ENCODE measurements at places on chromosomes 7 and 10.

DNA sequence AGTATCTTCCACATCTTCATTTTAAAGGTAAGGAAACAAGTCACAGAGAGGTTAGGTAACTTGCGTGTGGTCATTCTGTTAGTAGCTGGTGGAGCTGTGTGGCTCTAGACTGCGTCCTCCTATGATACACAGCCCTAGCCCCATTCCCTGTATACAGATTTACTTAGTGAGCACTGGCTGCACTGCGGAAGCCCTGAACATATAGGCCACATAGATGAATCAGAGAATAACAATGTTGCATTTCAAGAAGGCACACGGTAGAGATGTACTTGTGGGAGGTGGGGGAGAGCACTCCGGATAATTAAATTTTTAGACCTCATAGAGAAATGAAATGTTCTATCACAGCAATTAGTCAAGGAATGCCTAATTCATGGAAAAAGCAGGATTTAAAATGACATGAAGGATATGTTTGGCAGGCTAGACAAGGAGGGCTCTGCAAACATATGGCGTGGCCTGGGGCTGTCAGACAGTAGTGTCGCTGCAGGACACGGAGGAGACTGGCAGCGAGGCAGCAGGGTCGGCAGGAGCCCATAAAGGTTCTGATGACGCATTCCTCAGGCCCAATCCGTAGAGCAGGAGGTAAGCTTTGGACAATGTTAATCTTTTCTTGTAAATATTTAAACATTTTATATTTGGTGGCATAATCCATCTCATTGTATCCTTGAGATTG lies 29.5 kb downstream of the RAB11FIP2 start:
- no peak for DNase-seq

DNA sequence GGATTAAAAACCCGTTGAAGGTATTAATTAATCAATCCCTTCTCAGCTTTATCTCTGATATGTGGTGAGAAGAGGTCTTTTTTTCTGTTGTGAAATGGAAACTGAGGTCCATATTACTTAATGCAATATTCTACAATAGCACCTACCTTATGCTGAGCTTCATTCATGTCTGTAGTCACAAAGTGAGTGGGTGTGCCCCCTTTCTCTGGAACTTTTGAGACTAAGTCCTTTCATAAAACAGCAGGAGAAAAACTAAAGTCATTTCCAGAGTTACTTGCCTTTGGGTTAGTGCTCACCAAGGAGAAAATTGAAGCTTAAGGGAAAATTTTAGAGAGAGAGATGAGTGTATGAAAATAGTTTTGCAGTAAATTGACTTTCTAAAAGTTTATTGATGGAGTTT lies 61.2 kb downstream of the EXOC4 start:
- DNase-seq: no peak

- DNase-seq: no peak
Observed at GRCh38 chr7:29956487-29956836, 33.1 kb downstream of the SCRN1 start.

DNA sequence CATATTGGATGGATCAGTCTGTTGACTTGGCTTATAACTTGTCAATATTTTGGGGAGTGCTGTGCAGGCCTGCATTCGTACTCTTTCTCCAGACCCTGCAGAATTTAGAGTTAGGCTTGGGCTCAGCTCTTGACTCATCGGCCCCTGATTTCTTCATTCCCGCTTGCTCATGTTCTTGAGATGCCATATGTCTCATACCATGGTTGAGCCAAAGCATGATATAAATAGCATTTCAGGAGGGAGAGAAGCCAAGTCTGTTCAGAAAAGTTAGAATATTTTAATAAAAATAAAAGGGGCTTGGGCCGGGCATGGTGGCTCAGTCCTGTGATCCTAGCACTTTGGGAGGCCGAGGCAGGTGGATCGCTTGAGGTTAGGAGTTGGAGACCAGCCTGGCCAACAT lies 898.1 kb downstream of the TYW1 start:
- no peak for DNase-seq

- no peak for DNase-seq
Observed at GRCh38 chr7:112056409-112056808, 149.8 kb downstream of the DOCK4 start.

DNA sequence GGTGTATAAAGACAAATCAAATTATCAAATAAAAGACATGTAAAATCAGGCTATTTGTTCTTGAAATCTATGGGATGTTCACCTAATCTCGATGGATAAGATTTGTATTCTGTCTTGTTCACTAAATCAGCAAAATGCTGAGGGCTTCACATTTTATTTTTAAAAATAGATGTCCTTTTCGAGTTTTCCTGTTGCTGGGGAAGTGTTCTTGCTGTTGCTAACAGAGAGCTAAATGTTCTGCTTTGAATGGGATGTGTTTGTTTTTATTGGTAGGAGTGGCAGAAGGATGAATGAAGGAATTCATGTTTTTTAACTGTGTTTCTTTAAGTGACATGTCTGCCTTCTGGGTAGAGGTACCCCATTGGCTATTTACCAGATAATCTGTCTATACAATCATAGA lies 7.3 kb upstream of the SNX13 start:
- no peak for DNase-seq

- DNase-seq: no peak
Observed at GRCh38 chr7:144908324-144908723, 72.5 kb upstream of the TPK1 start.

GRCh38 chr10:97537186-97537869 lies 35.3 kb upstream of the ANKRD2 start:
- DNase-seq: no peak

DNA sequence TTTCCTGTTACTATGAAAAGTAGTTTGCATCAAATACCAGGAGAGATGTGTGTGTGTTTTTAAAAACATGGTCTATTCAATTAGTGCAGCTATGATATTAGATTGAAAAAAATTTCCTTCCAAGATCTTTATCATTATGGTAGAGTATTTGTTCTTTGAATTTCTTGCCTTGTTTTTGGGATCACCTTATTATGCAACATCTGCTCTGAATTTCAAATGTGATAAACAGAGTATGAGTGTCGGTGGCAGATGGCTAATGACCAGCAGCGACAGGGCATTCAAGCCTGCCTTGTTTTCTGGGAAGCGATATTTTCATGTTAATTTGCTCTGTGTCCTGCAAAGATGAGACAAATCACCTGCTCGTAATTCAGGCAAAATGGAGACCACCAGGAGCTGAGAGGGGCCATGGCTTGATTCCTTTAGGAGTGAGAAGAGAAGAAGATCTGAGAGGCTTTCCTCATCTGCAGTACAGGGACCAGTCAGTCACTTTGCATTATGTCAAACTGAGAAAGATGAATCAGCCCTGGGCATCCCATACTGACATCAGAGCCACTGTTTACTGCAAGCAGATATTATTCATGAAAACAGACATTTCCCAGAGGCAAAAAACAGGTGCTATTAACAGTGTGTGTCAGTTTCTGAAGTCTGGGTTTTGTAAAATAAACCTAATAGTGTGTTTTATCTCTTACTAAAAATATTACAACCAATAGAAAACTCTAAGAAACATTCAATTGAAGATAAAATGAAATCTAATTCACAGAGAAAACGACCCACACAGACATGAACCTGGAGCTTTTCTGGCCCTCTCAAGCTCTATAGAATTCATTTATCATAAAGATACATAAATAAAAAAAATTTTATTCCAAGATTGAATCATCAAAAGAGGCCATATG lies 67.6 kb downstream of the CDK6 start:
- no peak for DNase-seq

GRCh38 chr10:48714088-48714487 lies 29.4 kb downstream of the WDFY4 start:
- no peak for DNase-seq

- no peak for DNase-seq
Observed at GRCh38 chr7:32330602-32331001, 159.6 kb downstream of the LSM5 start.

- no peak for DNase-seq
Observed at GRCh38 chr7:139913021-139913844, 84.2 kb downstream of the TBXAS1 start.

- DNase-seq: no peak
Observed at GRCh38 chr10:98255146-98255877, 12.7 kb downstream of the LOXL4 start.

GRCh38 chr10:7314170-7314569 lies 96.7 kb downstream of the SFMBT2 start:
- no peak for DNase-seq

GRCh38 chr7:15652776-15653290 lies 33.6 kb downstream of the MEOX2 start:
- no peak for DNase-seq

DNA sequence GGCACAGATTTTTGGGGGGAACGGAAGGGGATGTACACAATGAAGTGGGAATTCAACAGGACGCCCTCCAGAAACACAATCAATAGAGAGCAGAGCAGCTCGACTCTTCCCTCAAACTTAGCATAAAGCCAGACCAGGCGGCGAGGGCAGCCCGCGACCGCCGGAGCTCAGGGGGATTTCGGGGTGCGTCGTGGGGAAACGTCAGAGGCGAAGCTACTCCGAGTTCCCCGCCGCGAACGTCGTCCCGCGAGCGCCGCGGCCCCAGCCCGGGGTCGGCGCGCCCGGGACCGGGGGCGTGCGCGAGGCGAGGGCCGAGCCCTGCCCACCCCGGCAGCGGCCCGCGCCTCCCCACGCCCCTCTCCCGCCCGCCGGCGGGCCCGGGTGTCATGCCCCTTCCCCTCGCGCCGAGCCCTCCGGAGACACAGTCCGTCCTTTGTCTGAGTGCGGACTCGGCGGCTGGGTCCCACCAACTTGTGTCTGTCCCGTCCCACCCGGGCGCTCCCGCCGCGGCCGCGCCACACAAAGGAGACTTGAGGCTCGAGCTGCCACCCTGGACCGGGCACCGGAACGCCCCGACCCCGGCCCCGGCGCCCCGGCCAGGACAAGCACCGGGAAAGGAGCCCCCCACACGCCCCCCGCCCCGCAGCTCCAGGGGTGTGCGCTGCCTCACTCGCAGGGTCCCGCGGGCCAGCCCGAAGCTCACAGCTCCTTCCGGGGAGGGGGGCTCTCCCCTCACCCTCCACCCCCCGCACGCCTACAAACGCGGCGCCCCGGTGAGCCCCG lies 634 bp downstream of the EZH2 start:
- no peak for DNase-seq

DNA sequence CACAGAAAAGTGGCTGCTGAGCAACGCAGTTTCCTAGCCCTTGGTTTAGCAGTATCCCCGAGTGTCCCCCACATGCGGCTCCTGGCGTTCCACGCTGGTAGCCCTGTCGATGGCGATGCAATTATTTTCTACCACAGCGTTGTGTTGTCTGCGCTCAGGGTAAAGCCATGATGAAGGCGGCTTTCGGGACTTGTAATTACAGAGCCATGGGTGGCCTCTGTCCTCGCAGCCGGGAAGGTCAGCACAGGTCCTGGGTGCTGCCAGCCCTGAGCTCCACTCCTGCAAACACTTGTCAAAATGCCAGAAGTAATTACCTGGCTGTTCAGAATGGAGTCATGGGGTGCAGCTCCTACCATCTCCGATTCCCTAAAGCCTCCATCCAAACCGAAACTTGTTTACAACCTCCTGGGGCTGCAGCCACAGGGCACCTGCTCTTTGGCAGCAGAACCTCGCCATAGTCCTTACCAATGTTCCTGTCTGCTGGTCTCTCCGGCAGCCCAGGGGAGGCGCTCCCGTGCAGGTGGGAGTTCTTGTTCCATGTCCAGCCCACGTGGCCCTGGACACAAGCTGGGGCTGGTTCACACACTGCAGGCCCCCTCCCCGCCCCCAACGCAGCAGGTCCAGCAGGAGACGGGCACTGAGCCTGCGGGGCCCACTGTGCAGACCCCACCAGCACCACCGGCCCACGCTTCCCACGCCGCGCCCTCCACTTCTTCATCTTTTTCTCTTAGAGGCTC lies 512.6 kb downstream of the PTPRN2 start:
- DNase-seq: no peak

DNA sequence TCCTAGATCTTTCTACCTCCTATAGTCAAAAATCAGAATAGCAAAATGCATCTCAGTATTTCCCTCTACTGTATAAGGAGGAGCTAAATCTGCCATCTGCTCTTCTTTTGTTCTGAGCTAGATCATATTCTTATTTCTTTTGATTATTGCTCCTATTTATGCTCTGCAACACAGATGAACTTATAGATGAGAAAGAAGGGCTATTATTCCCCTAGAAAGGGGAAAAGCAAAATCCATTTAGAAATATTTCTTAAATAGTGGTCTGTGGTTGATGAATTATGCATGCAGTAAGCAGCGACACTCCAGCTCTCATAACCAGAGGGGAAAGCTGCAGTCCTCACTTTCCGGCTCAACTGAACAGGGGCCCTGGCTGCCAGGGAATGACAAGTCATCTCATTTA lies 207.3 kb upstream of the SORCS1 start:
- no peak for DNase-seq

- DNase-seq: no peak
Observed at GRCh38 chr7:74454925-74455288, 1.2 kb downstream of the GTF2IRD1 start.

DNA sequence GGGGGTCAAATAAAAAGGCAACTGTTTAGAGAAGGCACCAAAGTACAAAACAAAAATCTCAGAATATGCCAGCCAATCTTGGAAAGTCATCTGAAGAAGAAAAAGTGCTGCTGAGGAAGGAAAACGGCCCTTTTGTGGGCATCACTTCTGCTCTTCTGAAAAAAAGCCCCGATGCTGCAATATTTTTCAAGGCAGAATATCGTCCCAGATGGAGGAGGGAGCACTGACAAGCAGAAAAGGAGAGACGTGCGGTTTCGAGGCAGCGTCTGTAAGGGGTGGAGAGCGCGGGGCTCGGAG lies 959 bp upstream of the ATRNL1 start:
- DNase-seq: no peak

- no peak for DNase-seq
Observed at GRCh38 chr10:98861962-98862361, 373.7 kb downstream of the HPSE2 start.

DNA sequence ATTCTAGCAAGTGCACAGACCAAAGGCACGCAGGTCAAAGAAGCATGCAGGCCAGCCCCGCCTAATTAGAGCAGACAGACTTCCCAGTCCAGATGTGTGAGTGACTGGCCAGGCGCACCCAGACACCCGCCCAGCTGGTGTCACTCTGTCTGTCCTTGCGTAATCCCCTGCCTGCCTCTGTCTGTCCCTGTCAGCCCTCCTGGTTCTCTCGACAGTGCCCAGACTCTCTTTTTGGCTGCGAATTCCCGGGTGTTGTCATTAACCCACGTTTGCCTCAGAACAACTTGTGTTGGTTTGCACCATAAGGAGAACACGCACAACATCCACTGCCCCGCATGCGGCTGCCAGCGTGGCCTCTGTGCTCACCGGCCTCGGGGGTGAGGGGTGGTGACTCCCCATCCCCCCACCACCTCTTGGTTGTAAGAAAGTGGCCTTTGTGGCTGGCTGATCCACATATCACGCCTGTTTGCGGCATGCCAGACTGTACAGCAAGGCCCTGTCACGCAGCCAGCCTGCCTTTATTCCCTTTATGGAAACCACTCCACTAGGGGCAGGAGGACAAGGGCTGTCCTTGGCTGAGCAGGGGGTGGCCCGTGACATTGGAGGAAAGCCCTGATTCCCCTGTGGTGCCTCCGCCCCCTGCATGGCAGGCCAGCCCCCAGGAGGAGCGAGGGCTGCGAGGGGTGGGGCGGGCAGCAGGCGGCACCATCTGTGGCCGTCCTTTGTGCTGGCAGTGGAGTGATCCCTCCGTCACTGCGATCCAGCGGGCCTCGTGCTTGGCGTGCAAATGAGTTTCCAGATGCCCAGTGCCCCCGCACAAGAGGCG lies 72.8 kb upstream of the PPIF start:
- no peak for DNase-seq

GRCh38 chr7:77426521-77427051 lies 10.4 kb upstream of the GSAP start:
- DNase-seq: no peak
